ENCODE measurements at places on chromosomes 5 and 9.

- DNase-seq = no peak
These were observed 167.5 kb downstream of the SYK start for GRCh38 chr9:90969021-90969675.

GRCh38 chr9:137721899-137722298, 103.1 kb downstream of the EHMT1 start:
- no peak for DNase-seq

GRCh38 chr5:102969641-102970040, 150.3 kb downstream of the GIN1 start:
- DNase-seq = no peak

DNA sequence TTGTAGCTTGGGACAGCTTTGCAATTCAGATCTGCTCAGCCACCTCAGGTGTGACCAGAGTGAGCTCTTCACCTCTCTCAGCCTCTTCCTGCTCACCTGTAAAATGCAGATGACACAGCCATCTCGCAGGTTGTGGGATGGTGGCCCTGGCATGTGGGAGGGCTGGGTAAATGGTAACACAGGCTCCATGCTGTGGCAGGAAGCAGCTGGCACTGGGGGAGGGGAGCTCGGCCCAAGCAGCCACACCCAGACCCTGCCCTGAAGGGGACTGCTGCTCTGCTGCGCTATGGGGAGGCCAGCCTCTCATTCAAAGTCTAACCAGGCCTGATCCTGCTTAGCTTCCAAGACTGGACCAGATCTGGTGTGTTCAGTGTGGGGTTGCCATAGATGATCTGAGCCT, 24.1 kb downstream of the PHF2 start:
- no peak for DNase-seq

- DNase-seq = no peak
These were observed 222.4 kb upstream of the TNC start for GRCh38 chr9:115340314-115340713.

Measured in glomerular endothelial cell (primary cell).